ENCODE measurements at places on chromosomes 6 and 20.

GRCh38 chr6:127516662-127517273 lies 2.4 kb downstream of the MTCL3 start:
- DNase-seq: peak; percentile 82

DNA sequence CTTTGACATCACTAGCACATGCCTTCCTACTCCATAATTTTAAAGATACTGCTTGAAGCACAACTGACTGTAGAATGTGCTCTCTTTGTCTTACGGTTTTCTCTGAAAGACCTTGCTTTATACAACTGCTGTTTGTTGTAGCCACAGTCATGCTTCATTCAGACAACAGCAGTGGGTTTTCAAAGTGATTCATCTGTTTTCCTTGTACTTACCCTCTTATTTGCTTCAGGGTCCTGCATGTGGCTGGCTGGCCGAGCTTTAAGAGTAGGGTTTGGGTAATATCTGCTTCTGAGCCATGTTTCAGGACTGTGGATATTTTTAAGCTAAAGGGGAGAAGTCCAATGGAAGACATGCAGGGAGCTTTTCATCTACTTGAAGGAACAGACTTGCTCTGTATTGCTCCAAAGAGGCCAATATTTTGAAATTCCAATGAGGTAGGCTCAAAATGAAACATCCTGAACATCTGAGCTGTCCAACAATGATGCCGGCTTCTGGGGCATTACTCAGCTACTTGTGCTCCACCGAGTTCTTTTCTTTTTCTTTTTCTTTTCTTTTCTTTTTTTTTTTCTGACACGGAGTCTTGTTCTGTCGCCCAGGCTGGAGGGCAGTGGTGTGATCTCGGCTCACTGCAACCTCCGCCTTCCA lies 160.2 kb upstream of the SGK1 start:
- DNase-seq: peak; percentile 75

DNA sequence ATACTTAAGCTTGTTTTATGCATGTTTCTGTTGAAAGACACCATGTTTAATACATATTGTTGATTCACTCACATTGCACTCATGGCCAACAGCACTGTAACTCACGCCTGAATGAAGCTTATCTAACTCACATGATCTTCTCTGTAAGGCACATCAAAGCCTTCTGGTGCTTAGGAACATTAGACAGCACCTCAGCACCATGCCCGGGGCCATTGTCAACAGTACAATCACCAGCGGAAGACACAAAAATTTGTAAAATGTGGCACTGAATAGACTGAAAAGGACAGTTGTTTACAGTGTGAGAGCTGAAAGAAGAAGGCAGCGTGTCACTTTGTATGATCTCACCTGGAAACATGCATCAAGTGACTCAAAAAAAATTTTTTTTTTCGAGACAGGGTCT lies 8.9 kb upstream of the TCF15 start:
- DNase-seq: no peak

DNA sequence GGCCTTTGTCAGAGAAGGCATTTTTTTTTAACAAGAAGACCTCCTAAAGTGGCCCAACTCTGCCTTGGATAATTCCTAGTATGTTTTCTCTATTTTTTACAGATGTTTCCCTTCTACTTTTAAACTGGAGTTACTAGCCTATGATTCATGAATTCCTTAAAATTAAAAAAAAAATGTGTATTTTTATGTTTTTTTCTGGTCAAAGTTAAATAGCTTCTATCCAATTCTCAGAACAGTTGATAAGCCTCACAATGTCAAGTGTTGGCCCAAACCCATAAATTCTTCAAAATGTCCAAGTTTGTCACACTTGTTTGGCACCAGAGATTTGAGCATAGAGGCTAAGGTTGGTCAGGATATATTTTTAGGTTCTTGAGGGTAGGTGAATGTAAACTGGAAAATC lies 64.0 kb downstream of the JAG1 start:
- no peak for DNase-seq

- DNase-seq: peak; percentile 43
Observed at GRCh38 chr6:63904650-63905248, 269.1 kb downstream of the PHF3 start.

DNA sequence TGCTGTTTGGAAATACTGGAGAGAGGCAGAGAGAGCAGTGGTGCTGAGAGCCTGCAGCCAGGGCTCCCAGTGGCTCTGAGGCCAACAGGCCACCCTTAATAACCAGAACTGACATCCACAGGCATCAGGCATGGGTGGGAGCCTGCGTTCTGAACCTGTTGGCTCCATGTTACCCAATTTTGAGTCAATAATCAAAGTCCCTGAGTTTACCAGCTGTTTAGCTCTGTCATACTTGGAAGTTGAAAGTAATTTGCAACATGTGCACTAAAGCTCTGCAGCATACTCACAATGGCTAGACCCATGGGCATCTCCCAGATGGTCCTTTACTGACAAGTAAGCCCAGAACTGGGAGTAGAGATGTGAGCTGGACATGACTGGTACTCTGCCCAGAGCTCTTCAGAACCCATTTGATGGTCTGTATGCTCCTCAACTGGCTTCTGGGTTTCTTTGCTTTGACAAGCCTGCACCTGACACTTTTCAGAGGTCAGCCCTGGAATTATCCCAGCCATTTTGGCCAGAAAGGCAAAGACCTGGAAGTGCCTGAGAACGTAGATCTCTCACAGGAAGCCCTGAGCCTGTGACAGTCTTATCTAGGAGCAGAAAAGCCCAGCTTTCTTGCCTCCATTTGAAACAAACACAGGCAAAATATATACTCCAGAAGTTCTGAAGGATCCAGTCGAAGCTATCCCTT lies 122.4 kb upstream of the CITED2 start:
- no peak for DNase-seq

GRCh38 chr20:5491455-5491854 lies 174.7 kb upstream of the PROKR2 start:
- DNase-seq: no peak

- no peak for DNase-seq
Observed at GRCh38 chr20:59013959-59014608, 5.1 kb upstream of the TUBB1 start.

DNA sequence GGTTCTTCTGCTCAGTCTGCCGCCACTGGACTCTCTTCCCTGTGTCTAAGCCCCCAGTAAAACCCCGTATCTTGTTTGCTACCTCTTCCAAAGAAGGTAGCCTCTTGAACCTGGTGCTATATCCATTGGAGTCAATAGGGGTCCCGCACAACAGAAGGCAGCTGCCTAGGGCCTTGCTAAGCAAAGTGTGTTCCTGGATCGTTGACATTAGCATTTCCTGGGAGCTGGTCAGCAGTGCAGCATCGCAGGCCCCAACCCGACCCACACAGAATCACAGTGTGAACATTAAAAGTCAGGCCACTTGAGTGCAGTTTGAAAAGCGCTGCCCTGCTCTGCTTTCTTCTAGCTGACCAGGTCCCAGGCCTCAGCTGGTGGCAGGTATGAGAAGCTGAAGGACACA lies 2.9 kb downstream of the ADA start:
- no peak for DNase-seq

GRCh38 chr6:117585647-117586046 lies 16.7 kb downstream of the GOPC start:
- no peak for DNase-seq

GRCh38 chr6:90204327-90205056 lies 92.2 kb downstream of the BACH2 start:
- DNase-seq: no peak

DNA sequence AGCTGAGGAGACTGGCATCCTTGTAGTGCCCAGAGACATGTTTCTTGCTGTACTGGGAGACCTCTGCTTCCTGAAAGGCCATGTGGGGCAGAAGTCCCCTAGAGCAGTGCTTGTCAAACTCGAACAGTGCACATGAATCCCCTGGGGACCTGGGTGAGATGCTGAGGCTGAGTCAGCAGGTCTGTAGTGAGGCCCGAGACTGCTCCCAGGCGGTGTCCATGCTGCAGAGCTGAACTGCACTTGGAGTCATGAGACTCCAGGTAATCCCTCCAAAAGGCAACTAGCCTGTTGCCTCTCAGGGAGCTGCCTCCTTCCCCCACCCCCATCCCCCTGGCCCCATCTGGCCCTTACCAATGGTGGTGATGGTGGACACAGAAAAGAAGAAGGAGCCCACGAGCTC lies 3.7 kb downstream of the KCNK17 start:
- no peak for DNase-seq

DNA sequence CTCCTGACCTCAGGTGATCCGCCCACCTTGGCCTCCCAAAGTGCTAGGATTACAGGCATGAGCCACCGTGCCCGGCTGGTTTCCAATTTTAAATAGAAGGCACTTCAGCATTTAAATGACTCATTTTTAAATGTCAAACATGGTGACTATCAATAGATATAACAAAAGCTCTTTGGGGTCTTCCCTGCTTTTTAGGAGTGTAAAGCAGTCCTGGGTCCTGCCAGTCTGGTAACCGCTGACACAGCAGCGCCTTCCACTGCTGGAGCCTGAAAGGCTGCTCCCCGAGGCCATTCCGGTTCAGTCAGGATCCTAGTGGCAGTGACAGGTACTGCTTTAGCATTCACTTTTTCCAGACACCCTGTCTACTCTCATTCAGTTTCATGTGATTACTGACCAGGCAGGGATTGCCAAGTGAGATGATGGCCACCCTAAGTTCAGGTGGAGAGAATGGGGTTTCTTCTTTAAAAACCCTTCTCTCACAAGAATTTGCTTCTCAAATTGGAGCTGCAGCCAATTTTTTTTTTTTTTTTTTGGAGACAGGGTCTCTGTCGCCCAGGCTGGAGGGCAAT lies 5.1 kb downstream of the DIDO1 start:
- peak; percentile 78 for DNase-seq

- no peak for DNase-seq
Observed at GRCh38 chr6:140893432-140893831, 1239.3 kb upstream of the GJE1 start.

DNA sequence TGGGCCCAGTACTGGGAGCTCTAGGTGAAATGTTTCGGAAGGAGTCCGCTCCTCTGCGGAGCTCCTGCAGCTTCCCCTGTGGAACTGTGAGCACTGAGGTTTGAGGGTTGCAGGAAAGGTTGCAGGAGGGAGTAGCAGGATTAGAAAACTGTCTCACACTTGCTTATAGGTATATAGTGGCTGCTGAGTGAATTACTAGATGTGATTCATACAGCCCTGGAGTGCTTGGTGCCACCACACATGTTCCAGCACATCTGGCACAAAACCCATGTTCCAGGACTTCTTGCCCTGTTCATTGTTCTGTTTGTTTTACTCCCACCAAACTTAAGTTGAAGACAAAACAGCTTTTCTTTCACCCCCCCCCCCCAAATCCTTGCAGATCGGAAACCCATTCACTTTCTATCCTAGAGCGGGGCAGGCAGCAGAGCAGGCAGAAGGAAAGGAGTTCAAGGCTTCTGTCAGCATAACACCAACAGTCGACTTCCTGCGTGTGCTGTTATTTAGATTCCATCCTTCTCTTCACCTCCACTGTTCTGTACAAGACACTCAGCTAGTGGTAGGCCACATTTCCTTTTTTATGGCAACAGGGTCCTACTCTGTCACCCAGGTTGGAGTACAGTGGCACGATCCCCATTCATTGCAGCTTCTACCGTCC lies 669 bp upstream of the PEX6 start:
- no peak for DNase-seq

- no peak for DNase-seq
Observed at GRCh38 chr20:44805335-44805978, 4.9 kb downstream of the RIMS4 start.

DNA sequence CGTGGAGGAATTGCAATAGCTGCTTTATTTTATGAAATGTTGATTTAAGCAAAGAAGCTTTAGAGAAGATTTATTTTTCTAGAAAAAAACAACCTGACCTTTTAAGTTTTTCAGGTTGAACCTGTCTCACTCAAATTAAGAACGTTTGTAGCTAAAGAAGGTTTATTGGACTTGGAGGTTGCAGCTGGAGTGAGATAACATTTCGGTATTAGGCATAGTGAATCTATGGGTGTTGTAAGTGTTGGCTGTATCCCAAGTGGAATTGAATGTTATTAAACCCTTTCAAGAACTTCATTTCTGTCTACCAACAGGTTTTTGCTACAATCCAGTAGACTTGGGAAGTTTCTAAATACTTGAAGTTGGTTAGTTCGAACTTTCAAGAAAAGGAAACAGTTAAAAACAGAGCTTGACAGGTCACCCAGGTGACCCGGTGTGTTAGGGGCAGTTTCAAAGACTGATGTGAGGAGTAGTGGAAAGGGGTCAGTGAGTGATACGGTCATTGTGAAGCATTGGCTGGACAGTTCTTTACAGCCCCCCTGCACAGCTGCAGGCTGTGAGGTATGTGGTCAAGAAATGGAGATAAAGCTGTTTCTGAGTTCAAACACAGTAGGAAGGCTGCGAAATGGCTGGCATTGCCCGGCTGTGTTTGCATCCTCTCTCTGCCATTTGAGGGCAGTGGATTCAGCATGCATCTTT lies 2.4 kb upstream of the TBCC start:
- no peak for DNase-seq

DNA sequence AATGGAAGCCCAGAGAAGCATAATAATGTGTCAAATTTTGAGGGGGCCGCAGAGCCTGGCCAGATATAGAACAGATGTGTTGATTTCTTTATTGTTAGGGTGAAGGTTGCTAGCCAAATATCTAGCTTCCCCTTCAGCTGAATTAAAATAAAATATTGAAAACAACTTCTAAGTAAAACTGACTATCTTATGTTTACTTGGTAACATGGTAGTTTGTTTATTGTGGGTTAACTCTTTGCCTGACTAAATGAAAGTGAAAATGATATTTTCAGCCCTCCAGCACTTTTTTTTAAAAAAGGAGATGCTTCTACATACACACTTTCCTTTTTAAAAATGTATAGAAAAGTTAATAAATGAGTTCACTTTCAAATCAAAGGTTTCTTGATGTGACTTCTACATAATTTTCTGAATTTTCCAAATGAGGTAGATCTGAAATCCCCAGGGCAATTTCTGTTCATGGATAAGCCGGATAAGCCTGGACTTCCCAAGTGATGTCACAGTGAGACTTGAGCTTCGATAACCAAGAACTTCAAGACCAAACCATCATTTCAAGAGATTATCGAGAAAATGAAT lies 172.1 kb upstream of the OLIG3 start:
- DNase-seq: no peak

DNA sequence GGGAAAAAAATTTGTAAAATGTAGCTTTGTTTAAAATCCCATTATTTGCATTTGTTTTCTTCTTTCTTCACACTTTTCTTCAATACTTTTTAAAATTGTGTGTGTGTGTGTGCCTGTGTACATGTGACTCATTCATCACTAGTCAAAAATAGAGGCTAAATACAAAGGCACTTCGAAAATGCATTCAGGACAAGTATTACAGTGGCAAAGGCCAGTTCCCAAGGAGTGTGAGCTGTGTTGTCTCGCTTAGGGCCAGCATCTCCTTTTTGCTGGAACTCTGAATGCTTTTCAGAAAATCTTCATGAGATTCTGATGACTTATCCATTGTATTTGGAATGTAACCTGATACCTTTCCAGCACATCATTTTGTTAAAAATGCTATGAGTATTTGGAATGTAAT lies 288.5 kb upstream of the CNR1 start:
- peak; percentile 45 for DNase-seq

DNA sequence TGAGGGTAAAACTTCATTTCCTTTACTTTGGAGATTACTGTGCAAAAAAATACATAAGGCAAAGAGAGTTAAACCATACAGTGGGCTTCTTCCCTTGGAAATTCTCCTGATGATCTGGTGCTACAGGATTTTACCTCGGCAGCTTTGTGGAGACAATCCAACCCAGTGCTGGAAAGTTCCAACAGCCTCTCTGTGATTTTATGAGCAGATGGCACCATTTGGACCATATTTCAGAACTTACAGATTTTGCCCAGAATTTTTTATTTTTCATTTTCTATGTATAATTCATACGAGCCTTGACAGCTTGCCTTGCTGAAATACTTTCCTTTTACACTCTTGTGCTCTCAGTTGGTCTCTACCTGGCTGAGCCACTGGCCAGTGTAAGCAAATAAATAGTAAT lies 43.3 kb upstream of the TNFRSF21 start:
- DNase-seq: no peak

GRCh38 chr6:30206799-30207618 lies 6.2 kb downstream of the TRIM26 start:
- no peak for DNase-seq

All from astrocyte of the hippocampus (primary cell).